NCI-H1694 treated with DMSO at 0.1 percent for 48 hours (cell line): ENCODE measurements at places on chromosomes 6 and 20.

GRCh38 chr20:39886650-39887190, 802.3 kb downstream of the MAFB start:
- no peak for DNase-seq

- no peak for DNase-seq
Observed at GRCh38 chr20:59636766-59637370, 32.5 kb downstream of the PHACTR3 start.

- DNase-seq = no peak
Observed at GRCh38 chr6:11493974-11494373, 43.6 kb upstream of the TMEM170B start.

DNA sequence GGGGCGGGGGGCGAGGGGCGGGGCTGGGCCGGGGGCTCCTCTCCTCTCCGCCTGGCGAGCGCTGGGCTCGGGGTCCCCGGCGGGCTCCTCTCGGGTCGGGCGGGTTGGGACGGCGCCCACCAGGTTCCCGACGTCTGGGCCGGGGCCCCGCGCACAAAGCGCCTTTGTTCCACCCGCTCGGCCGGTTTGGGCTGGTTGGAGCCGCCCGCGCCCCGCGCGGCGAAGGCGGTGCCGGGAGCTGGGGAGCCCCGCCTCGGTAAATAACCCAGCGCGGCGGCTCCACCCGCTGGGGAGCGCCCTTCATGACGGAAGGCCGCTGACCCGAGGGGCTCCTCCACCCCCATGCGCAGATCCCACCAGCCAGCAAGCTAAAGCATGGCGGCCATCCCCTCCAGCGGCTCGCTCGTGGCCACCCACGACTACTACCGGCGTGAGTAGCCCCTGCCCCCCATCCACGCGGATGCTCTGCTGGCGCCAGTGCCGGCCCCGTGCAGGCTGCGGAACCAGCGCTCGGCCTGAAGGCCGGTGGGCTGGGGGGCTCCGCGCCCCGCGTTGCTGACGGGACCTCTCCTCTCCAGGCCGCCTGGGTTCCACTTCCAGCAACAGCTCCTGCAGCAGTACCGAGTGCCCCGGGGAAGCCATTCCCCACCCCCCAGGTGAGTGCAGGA, 503 bp downstream of the PPDPF start:
- DNase-seq = no peak

DNA sequence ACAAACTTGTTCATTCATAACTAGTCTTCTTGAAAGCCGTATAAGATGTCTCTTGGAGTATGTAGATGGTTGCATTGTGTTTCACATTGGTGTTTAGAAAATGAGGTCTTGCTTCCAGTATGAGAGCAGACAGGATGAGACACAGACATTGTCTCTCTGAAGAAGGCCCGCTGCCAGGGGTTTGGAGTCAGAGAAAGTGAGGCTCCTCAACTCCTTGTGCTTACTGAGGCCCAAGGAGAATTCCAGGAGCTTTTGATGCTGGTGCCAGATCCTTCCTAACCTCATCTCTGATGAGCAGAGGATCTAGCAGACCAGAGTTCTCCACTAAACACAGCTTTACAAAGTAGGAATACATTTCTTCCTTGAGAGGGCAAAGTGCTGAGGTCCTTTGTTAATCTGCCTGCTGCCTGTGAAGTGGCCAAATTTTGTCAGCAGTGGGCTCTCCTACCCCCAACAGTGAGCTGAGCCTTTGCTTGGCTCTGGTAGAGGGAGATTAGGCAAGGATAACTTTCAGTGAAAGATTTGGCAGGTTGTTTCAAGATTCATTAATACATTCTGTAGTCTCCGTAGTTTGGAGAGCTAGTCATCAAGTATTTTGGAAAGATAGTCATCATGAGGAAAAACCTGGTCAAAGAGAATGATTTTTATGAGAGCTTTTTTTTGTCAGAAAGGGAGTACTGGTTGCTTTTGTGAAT, 9.7 kb downstream of the MAPRE1 start:
- DNase-seq = no peak

GRCh38 chr6:912871-913835, 220.2 kb upstream of the EXOC2 start:
- no peak for DNase-seq

DNA sequence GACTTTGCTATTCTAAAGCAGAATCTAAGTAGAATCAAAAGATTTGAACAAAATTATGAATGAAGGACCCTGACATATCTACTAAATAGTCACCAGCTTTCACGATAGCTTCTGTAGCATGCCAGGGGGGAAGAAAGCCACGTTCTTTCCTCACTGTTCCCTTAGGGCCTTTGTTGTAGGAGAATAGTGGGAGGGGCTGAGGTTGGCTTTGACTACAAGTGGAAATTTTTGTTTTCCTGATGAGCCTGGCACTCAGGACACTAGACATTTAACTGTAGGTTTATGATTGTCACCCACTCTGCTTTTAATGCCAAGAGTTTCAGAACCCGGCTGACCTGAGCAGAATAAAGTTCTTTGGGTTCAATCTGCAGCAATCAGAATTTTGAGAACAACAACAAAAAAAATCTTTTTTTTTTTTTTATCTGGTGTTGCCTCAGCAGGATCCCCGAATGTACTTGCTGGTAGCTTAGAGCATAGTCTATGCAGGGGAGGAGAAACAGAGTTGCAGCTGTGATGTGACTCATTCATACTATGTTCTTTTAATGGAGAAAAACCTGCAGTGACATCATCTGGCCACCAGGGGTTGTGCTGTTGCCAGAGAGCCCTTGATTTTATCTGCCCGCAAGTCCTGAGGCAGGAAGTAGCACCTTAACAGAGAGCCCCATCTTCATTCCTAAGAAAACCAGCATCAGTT, 38.5 kb downstream of the TPD52L1 start:
- peak; percentile 48 for DNase-seq

GRCh38 chr6:129191235-129191634, 308.3 kb downstream of the LAMA2 start:
- no peak for DNase-seq

GRCh38 chr6:167493976-167494697, 169.3 kb downstream of the TTLL2 start:
- no peak for DNase-seq

DNA sequence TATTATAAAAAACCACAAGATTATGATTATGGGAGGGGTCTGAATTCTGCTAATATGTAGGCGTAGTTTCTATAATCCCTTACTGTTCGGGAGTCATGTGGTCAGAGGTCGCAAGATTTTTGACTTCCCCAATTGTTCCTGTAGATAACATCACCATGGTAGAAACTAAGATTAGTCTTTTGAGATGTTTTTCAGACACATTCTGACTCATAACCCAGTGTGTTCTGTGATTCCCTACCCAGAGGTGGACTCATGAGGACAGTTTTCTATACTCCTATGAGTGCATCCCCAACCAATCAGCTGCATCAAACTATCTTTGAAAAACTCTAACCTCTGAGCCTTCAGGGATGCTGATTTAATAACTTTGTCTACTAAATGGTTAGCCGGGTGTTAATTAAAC, 175.5 kb downstream of the RFPL4B start:
- no peak for DNase-seq

DNA sequence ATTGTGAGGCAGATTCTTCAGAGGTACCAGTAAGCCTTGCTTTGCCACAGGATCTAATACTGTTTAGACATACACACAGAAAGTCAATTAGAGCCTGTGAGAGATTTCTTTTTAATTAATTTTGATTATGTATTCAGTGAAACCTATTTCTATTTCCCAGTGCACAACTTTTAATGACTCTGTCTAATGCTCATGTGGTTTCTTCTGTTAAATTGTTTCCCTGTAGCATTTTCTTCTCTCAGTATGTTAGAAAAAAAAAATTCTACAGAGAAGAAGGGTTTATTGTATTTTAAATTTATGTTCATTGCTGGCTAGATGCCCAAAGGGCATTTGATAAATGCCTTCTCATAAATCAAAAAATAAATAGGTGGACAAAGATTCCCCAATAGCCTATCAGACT, 293.7 kb downstream of the C6orf118 start:
- no peak for DNase-seq

- DNase-seq = no peak
Observed at GRCh38 chr20:37504404-37505096, 16.5 kb upstream of the NNAT start.

DNA sequence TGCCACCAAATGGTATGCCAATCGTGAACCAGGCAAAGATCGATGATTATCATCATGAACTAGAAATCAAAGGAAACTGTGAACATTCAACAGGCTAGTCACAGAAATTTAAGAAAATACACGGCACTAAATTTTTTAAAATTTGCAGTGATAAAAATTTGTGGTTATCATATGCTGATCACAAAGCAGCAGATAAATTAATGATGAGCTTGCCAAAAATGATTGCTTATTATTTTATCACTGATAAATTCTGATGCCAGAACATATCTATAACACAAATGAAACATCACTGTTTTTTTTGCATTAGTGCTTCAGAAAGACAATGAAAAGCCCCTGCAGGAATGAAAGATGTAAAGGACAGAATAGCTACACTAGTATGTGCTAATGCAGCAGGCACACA, 1413.2 kb upstream of the MAP3K7 start:
- no peak for DNase-seq

GRCh38 chr6:25640446-25640845, 11.6 kb upstream of the SCGN start:
- DNase-seq = no peak

DNA sequence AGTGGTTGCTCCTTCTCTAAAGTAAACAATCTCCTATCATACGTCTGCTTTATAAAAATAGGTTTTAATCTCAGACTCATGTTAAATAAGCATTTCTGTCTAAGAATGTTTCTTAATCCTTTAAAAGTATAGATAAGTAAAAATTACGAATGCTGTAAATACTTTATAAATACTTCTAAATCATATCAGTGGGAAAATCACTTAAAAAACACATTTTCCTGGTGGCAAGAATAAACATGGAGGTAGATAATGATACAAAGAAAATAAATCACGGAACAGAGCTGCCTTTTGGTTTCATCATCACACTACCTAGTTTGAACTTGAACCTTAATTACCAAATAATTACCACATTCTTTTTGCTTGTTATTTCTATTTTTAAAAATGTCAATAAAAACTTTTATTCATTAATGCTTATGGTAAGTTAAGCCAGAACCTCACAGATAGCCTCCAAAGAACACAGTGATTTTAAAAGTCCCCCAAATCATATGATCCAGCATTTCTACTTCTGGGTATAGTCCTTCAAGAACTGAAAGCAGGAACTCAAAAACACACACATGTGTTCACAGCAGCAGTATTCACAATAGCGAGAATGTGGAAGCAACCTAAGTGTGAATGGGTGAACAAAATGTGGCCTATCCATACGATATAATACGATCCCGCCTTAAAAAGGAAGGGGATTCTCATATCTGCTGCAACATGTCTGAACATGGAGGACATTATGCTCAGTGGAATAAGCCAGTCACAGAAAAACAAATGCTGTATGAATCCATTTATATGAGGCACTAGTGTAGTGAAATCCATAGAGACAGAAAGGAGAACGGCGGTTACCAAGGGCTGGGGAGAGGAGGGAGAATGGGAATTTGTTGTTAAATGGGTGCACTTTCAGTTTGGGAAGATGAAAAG, 72.4 kb downstream of the SLC22A23 start:
- no peak for DNase-seq
